Naive thymus-derived CD8-positive, alpha-beta T cell (primary cell): ENCODE measurements at places on chromosomes 11 and 22.

DNA sequence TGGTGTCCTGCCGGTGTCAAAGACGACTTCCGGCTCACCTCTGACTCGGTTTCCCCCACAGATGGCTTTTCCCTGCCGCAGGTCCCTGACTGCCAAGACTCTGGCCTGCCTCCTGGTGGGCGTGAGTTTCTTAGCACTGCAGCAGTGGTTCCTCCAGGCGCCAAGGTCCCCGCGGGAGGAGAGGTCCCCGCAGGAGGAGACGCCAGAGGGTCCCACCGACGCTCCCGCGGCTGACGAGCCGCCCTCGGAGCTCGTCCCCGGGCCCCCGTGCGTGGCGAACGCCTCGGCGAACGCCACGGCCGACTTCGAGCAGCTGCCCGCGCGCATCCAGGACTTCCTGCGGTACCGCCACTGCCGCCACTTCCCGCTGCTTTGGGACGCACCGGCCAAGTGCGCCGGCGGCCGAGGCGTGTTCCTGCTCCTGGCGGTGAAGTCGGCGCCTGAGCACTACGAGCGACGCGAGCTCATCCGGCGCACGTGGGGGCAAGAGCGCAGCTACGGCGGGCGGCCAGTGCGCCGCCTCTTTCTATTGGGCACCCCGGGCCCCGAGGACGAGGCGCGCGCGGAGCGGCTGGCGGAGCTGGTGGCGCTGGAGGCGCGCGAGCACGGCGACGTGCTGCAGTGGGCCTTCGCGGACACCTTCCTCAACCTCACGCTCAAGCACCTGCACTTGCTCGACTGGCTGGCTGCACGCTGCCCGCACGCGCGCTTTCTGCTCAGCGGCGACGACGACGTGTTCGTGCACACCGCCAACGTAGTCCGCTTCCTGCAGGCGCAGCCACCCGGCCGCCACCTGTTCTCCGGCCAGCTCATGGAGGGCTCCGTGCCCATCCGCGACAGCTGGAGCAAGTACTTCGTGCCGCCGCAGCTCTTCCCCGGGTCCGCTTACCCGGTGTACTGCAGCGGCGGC lies 5.5 kb downstream of the B3GNT6 start:
- peak; percentile 38 for DNase-seq

DNA sequence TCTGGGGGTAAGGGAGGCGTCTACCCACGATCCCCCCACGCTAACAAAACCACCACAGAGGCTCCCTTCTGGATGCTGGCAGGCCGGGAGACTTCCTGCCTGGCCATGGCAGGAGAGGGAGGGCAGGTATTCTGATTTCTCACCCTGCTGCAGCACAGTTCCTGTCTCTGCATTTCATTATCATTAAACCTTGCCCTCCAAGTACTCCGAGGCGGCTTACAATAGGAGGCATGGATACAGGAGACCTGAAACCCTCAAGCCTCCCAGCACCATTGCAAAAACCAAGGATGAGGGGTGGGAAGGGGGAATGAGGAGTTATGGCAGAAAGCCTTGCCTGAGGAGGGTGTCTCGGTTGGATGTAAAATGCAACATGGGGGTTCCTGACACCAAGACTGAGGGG lies 44.1 kb upstream of the MN1 start:
- no peak for DNase-seq

- no peak for DNase-seq
Measured at GRCh38 chr22:20319041-20319744, 667 bp downstream of the DGCR6L start.

GRCh38 chr11:1392111-1392510 lies 2.4 kb downstream of the BRSK2 start:
- no peak for DNase-seq

GRCh38 chr11:46278387-46279125 lies 1.1 kb downstream of the CREB3L1 start:
- peak; percentile 37 for DNase-seq

DNA sequence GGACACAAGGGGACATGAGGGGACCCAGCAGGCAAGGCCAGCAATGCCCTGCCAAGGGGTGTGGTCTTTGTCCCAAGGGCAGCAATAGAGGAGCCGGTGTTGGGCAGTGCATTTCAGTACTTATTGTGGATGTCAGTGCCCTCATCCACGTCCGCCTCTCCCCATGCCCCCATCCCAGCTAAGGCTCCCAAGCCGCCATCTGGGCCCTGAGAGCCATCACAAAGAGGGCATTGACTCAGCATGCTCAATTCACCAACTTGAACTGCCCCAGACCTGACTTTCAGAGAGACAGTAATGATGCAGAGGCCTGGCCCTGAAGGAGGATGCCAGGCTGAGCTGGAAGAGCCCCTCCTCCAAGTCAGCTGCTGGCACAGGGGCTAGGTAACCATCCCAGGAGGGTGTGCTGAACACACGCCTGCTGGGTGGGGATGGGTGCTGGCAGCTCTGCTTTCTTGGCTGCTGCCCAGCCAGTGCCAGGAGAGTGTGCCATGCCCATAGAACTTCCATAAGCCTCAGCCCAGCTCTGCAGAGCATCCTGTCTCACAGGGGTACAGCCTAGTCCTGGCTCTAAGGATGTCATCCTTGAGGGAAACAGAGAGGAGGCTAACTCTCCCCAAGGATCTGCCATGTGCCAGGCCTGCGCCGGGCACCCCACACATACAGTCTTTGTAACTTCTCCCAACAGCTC lies 46.5 kb downstream of the PDE2A start:
- DNase-seq, result no peak

- DNase-seq, result no peak
Measured at GRCh38 chr11:124899383-124900145, 1.9 kb upstream of the ROBO4 start.

- no peak for DNase-seq
Measured at GRCh38 chr11:99019696-99020095, 1.1 kb upstream of the CNTN5 start.

DNA sequence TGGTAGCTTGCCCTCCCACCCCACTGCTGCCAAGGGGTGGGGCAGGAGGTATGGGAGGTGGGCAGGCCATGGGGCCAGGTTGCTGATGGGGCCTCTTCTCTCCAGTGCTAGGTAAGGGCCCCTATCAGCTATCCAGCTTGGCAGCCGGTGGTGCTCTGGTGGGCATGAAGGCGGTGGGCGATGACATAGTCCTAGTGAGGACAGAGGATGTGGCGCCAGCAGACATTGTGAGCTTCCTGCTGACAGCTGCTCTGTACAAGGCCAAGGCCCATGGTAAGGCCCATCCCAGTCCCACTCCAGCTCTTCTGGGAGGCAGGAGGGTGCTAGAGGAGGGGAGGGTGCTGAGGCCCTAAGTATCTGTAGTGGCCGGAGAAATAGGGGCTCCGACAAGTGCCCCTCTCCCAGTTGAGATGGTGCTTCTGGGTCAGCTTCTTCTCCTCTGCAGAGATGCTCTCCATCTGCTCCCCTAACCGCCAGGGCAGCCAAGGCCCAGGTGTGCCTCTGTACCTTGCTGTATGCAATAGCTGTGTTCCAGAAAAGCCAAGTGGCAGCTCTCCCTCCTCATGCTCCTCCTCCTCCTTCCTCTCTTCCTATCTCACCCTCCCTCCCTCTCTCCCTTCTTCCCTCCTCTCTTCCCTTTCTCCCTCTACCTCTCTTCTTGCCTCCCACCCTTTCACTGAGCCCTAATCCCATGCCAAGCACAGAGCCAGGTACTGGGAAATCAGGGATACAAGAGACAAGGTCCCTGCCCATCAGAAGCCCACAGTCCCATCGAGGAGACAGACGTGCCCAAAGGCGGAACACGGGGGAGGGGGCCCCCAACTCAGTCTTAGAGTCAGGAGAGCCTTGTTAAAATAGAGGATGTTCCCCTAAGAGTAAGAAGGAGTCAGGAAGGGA lies 55.3 kb downstream of the OTOG start:
- DNase-seq, result no peak

DNA sequence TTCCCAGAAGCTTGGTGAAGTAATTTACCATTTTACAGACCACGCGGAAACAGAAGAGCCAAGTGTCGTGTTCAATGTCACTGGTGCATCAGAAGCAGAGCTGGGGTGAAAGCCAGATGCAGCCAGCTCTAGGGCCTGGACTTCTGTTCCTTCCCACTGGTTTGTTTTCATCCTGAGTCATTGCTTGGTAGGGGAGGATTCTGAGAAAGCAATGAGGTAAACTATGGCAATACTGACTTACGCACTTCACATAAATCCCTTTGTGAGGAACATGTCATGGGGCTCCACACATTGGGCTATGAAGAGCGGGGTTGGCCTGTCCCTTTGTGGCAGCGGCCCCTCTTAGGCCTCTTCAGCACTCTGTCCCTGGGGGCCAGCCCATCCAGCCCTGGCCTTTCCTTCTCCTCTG lies 52.4 kb upstream of the RBFOX2 start:
- no peak for DNase-seq

GRCh38 chr11:74492974-74493790 lies at the start of gene LIPT2:
Gene LIPT2, minus strand, starts transcription at chr11:74493724. Its CDS starts 21 bp downstream, at chr11:74493703.
- DNase-seq, result peak; percentile 96

- no peak for DNase-seq
Measured at GRCh38 chr11:27233654-27234042, 129.4 kb downstream of the CCDC34 start.

DNA sequence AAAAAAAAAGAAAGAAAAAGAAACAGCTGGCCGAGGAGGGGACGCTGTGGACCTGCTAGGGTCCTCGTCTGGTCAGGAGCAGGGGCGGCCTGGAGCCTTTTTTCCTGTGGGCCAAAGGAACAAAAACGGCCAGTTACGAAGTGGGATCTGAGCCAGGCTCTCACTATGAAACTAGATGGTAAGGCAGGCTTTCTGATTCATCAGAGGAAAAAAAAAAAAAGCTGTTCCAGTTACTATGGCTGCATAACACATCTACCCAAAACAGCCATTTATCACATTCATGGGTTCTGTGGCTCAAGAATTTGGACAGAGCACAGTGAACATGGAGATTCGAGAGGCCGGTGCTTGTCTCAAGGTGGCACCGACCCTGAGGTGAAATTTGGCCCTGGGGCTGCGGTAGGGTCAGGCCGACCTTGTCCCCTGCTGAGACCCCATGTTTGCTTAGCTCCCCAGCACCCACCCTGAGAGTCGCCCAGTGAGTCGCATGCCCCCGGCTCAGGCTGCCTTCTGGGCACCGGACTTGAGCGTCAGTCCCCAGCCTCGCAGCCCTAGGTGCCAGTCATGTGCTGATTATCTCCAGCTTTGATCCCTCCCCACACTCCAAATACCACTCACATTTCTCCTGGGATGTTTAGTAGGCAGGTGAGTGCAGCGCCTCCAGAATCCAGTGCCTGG lies 34.2 kb downstream of the MRGPRD start:
- DNase-seq, result no peak

GRCh38 chr22:35630387-35630793 lies 13.3 kb upstream of the MB start:
- DNase-seq, result no peak

DNA sequence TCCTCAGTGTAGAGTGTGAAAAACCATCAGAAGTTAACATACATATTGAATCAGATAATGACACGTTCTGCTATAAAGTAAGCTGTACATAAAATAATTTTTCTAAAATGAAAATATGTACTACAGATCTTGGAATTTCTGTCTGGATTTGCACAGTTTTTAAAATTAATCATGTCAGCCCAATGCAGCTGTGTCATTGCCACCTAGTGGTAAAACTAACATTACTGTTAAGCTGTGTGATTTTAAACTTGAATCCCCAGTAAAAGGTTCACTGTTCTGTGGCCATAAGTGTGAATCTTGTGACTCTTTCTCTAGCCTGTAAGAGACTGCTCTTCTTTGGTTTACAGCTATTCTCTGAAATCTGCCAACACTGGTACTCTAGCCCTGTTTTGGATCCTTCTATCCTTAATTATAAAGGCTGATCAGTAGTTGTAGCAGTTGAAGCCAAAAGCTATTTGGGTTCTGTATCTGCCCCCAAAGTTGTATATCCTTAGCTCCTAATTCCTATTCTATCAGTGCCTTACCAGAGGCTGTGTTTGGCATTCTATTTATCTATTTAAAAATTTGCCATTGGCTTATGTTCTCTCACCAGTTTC lies 4.0 kb downstream of the JRKL start:
- no peak for DNase-seq

DNA sequence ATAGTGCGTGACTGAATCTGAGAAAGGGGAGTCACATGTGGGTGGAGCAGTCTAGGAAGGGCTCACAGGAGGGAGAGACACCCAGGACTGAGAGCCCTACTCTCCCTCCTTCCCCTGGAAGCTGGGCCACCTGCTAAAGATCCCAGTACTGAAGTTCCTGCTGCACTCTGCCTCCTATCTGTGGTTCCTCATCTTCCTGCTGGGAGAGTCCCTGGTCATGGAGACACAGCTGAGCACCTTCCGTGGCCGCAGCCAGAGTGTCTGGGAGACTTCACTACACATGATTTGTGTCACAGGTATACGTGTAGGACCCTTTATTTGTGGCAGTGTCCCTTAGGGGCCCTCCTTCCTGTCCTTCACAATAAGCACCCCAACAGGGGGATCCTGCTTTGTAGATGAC lies 19.3 kb downstream of the ART5 start:
- DNase-seq, result no peak

GRCh38 chr11:86775361-86775760 lies 25.0 kb upstream of the PRSS23 start:
- DNase-seq, result no peak

DNA sequence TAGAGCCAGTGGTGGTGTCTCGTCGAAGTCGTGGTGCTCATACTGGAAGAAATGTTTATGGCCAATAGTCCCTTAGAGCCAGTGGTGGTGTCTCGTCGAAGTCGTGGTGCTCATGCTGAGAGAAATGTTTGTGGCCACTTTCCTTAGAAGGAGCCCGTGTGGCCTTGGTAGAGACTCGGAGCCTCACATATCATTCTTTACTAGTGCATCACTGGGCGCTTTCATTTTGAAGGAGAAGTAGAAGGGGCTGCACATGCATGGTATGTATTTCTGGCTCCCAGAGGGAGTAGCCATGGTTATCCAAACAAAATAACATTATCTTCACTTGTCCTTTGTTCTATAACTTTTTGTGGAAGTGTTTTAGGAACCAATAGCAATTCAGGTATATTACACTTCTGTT lies 69.5 kb downstream of the JAM3 start:
- no peak for DNase-seq

- no peak for DNase-seq
Measured at GRCh38 chr11:14969901-14970323, 2.2 kb downstream of the CALCA start.

DNA sequence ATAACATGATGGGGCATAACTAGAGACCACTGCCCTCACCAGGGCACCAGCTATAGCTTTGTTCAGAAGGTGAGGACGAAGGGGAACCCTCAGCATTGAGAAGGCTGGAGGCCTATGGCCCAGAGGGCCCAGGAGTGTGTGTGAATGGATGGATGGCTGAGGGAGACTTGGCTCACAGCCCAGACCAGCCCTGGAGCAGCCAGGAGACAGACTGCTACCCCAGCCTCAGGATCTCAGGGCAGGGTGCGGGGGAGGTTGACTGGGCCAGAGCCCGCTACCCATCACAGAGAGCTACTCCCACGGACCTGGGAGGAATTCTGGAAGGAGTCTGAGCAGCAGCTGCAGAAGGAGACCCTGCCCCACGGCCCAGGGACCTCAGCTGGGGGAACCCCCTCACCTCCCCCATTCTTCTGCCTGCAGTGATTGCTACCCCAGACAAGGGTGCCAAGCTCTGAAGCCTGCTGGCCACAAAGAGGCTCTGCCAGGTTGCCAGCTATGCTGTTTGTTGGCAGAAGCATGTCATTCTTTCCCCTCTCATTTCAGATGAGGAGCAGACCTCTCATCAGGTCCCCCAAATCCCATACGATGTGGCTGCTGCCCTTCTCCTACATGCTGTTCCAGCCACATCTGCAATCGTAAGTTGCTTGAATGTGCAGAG lies 5.4 kb upstream of the CSDC2 start:
- no peak for DNase-seq

GRCh38 chr11:73258104-73259035 lies 13.8 kb upstream of the P2RY6 start:
- DNase-seq, result no peak
